ENCODE measurements at places on chromosomes 7 and 10.
A peak's percentile ranks its signal among the peaks of the same experiment; 100 is the strongest.

DNA sequence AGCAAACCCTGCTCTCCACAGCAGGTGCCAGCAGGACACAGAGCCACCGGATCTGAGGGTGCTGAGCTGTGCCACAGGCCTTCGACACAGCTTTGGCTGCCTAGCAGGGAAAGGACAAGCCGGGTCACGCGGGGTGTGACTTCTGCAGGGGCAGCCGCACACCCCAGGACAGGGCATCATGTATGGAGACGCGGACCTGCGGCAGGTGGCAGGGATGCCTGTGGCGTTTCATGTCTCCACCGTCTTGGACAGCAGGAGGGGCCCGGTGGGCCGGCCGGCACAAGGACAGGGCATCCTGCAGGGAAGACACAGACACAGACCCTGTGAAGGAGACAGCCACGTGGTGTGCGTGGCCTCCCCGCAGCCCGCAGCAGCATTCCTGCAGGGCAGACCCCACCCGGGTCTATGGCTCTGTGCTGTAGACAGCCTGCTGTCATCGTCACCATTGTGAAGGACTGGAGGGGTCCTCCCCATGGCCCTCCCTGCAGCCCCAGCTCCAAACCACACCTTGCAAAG is 109.2 kb downstream of the PDGFA start:
- no peak for DNase-seq

- DNase-seq = no peak
Measured at GRCh38 chr10:25384618-25385017, 209.8 kb downstream of the GPR158 start.

- DNase-seq = no peak
Measured at GRCh38 chr10:108598831-108599230, 1324.5 kb downstream of the XPNPEP1 start.

DNA sequence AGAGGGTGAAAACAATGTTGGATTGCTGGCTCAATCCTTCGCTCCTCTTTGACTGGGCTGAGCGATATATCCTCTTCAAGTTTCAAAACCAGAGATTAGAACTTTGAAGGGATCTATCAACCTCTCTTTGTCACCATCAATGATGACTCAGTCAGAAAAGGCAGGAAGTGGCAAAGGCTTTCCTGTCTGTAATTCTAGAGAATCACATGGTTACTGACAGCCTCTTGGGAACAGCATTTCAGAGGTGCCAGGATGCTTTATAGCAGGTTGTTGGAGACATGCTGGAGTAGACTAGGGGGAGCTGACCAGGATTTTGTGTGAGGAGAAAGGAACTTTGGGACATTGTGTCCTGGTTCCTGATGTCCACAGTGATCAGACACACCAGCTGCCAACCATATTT is 81.3 kb downstream of the PRKCQ start:
- DNase-seq = no peak

DNA sequence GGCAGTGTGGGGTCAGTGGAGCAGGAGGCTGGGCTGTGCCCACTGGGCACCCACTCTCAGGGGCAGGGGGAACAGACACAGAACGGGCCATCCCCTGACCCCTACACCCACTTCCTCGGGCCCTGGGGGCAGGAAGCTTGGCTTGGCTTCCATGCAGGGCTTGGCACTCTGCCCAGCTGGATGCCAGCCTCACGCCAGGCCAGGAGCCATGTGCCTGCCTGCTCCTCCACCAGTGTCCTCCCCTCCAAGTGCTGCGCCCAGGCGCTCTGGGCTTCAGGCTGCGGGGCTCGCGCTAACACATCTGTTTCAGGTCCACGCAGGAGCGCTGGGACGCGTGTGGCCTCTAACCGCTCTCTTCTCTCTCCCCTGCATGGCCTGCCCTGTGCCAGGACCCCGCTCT is 12.7 kb downstream of the LDB3 start:
- DNase-seq = no peak

GRCh38 chr7:47557694-47558670 is 23.9 kb downstream of the TNS3 start:
- DNase-seq = no peak

- DNase-seq = no peak
Measured at GRCh38 chr7:158487631-158488151, 99.9 kb downstream of the PTPRN2 start.

- no peak for DNase-seq
Measured at GRCh38 chr10:127736222-127736914, 617 bp upstream of the FOXI2 start.

DNA sequence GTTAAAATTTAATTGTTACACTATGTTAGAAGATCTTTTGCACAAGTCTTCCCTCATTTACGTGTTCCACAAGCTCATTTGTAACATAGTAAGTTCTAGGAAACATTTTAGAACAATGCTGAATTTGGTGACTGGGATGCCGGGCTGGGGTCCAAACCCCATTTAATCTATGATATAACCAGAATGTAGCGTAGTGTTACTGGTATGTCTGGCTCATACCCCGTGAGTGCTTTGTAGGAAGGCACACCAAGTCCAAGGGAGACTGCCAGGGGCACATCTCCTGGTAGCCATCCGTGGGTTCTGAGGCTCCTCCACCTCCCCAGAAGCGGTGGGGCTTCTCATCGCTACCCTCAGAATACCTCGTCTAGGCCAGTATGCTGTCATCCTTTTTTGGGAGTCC is 21.3 kb upstream of the TMEM236 start:
- DNase-seq = no peak

- no peak for DNase-seq
Measured at GRCh38 chr7:46671108-46671769, 750.2 kb upstream of the IGFBP3 start.

DNA sequence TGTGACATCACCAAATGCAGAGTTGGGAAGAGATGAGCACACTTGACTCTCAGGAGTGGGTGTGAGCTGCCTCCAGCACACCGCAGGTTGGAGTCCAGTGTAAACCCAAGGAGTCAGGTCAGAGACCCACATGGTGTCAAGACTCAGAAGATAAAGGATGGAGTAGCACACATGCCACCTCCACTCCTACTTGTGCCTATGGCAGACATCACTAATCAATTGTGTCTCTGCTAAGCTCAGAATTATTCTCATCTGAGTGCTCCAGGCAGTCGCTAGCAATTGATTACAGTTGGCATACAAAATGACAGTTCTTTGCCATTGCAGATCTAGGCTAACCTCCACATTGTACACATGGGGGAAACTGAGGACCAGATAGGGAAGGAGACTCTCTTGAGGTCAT is 187.1 kb downstream of the RPS24 start:
- no peak for DNase-seq

GRCh38 chr10:23345861-23346260 is 1.3 kb upstream of the C10orf67 start:
- DNase-seq = no peak

- peak; percentile 55 for DNase-seq
Measured at GRCh38 chr10:91210435-91210834, 10.0 kb upstream of the PCGF5 start.

GRCh38 chr7:90728568-90728967 is 132.4 kb downstream of the CDK14 start:
- DNase-seq = no peak

DNA sequence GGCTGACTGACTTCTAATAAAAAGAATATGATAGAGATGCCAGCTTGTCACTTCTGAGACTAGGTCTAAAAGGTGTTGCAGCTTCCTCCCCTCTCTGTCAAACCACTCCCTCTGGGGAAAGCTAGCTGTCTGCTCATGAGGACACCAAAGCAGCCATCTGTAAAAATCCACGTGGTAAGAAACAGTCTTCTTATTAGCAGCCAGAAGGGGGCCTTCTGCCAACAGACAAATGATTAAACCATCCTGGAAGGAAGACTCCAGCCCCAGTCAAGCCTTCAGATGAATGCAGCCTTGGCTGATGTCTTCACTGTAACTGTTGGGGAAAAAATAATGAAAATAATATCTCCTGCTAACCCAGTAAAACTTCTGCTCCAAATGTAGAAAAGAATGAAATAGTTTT is 41.9 kb upstream of the DAGLB start:
- no peak for DNase-seq

DNA sequence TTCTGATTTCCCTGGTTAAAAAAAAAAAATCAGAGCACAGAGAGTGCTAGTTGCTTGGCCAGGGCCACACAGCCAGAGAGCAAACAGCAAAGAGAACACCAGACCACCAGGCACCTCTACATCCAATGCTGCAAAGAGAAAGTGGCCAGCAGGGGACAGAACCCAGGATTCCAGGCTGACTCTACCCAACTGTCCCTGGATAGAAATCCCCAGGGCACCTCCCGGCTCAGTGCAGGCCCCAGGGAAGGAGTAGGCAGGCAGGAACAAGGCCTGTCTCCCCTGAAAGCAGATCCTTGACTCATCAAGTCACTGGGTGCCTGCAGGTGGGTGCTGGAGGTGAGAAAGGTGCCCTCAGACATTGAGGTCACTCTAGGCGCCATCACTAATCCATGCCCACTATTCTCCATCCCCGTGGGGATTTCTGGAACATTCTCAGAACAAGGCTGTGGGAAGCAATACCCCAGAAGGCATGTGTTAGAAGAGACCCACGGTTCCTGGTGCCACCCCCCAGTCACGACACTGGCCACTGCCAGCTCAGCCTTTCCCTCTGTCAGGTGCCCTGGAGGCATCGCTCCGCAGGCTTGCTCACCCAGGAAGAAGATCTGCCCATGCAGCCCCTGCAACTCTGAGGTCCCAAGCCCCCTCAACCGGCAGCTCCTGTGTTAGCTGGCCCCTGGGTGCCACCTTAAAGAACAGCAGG is 154.8 kb downstream of the GRID1 start:
- no peak for DNase-seq

DNA sequence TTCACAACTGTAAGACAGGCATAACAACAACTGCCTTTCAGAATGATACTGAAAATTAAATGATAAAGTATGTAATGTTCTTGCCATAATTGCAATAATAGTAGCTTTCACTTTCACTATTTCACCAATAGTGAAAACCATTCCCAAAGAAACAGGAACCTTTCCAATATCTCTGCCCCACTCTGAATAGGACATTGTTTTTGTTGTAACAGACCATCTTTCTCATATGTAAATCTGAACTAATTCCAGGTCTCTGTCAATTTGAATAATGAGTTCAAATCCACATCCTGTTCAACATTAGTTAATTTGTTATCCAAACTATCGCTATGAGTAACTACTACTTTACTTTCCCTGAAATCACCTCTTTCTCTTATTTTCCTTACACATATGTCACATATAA is 148.0 kb downstream of the LRRN3 start:
- DNase-seq = no peak

DNA sequence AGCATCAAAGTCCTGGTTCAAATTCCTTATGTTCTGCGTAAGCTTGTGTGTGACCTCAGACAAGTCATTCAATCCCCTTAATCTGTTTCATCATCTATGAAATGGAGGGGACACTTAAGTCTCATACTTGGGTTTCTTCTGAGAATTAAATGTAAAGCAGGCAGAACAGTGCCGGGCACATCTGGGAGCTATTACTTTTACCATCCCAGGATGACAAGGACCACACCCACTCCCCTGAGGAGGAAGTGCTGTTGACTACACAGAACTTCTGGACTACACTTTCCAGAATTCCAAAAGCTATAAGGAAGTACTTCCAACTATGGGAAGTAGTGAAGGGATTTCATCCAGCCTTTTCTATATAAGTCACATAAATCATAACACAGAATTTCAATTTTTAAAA is 294.9 kb downstream of the IPMK start:
- no peak for DNase-seq

DNA sequence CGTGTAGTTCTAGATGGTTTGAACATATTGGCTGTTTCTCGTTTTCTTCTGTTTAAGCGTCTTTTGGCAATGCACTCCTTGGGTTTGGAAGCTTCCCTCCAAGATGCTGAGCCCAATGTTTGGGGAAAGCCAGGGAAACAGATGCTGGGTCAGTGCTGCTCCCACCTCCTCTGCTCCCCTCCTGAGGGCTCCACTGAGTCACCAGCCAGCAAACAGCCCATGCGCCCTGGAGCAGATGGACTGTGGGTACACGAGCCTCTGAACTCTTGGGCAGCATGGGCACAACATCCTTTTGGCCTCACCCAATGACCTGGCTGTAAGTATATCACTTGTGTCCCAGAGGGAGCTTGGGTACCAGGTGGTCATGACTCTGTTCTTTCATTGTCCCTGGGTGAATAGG is 207.6 kb downstream of the BUB3 start:
- no peak for DNase-seq

GRCh38 chr7:42972699-42973500 is 40.7 kb downstream of the MRPL32 start:
- no peak for DNase-seq

DNA sequence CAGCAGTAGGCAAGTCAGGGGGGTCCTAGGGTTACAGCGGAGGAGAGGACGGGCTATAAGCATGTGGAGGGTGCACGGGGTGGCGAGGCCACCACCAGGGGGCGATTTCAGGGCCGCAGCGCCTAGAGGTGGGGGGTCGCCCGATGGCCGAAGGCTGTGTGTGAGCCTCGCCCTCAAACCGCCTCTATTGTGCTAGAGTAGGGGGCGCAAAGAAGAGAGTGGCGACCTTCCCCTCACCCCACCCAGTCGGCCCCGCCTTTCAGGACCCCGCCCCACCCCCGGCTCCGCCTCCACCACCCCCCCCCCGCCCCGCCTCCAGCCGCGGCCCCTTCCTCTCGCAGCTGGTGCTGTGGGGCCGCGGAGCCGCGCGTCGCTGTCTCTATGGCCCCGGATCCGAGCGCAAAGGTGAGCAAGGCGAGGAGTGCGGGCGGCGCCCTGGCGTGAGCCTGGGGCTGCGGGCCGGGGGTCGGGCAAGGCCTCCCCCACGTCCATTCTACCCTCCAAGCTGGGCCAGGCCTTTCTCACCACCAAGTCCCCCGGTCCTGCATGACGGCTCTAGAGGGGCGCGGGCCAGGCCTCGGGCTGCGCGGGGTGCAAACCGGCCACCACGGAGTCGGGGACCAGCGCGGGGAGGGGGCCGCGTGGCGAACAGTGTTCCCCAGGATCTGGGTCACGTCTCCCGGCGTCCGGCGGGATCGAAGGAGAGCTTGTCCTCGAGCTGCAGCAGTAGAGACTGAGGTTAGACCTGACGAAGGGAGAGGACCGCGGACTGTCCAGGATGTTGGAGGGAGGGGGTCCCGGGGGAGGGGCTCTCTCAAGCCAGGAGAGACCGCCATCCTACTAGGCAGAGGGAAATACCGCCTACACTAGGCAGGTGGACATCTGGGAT is at the start of gene SEMA4G:
TSS of gene SEMA4G (plus strand) at position 318 of the 889 bp plus-strand sequence. CDS start 3,409 bp downstream, outside the sequence.
- DNase-seq = peak; percentile 11

- DNase-seq = no peak
Measured at GRCh38 chr7:105989191-105989590, 26.1 kb downstream of the CDHR3 start.

DNA sequence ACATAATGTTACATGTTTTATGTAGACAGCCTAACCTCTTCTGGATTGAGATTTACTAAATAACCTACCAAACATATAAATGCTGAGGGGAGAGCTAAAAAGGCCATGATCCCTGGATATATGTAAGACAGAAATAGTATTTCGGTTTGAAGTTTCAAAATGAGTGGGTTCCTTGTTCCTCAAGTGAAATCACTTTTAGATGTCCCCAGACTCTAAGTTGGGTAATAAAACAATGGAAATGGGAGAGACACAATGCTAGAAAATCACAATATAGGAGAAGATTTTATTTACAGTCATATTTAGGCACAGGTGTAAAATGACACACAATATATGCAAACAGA is 56.5 kb downstream of the SHTN1 start:
- DNase-seq = no peak

- DNase-seq = no peak
Measured at GRCh38 chr7:118028226-118028625, 155.0 kb upstream of the CTTNBP2 start.

- no peak for DNase-seq
Measured at GRCh38 chr10:31730776-31731175, 197.9 kb downstream of the ARHGAP12 start.

- DNase-seq = no peak
Measured at GRCh38 chr7:144032985-144033709, 15.6 kb upstream of the OR2A5 start.
